ENCODE measurements at places on chromosomes 2 and 18.

DNA sequence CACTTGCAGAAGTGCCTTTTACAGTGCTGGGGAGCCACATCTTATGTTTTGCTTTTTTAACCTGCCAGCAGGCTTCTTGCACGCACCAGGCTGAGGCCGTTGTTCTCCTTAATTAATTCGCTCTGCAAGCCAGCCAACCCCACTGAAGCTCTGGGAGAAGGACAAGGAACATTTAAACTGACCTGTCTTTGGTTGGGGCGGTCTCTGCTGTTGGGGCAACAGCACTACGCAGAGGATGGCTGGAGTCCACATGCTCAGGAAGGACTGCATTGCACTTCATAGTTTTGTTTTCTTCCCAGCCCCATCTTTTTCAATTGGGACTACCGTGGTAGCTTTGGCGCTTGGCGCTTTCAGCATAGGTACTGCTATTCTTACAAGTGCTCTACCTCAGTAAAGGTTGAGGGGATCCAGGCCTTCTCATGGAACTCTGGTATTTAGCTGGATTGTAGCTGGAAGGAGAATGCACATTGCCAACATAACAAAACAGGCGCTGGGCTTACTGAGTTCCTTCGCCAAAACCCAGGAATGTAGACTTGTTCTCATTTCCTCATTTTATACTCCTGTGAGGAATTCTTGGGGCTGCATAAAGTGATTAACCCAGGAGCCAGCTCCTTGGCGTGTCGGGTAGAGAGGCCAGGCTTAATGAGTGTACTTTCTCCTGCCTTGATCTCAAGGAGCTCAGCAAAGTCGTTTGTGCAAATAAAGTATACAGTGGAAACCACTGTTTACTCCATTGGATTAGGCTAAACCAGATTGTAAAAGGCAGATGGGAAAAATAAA lies 146.2 kb downstream of the PRKCE start:
- peaks cover 10% of the 10 kb centered on the region for H3K36me3 ChIP-seq
- peaks cover 30% of the 10 kb centered on the region for H3K4me1 ChIP-seq
- H3K4me3 ChIP-seq, result no peak overlapping the region
- no peaks in the 10 kb centered on the region for H3K27me3 ChIP-seq
- H3K27ac ChIP-seq, result no peak overlapping the region

GRCh38 chr2:71995067-71995665 lies 152.5 kb downstream of the CYP26B1 start:
- H3K36me3 ChIP-seq, result no peaks in the 10 kb centered on the region
- H3K27ac ChIP-seq, result no peak overlapping the region
- H3K4me3 ChIP-seq, result no peak overlapping the region
- H3K4me1 ChIP-seq, result no peaks in the 10 kb centered on the region
- peaks cover 2% of the 10 kb centered on the region for H3K27me3 ChIP-seq

GRCh38 chr2:43317680-43318079 lies 91.3 kb upstream of the ZFP36L2 start:
- H3K27me3 ChIP-seq, result no peaks in the 10 kb centered on the region
- no peak for DNase-seq
- H3K27ac ChIP-seq, result no peak overlapping the region
- peaks cover 40% of the 10 kb centered on the region for H3K36me3 ChIP-seq

DNA sequence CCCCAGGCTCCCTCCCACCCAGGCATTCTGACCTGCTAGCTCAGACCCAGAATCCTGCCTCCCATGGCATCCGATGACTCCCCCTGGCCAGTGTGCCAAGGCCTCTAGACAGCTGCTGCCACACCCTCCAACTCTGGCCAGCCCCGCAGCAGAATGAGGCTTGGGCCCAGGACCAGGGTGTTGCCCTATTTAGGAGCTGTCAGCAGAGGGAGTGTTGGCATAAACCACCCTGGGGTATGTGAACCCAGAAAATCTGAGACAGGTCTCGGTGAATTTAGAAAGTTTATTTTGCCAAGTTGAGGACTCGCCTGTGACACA lies 134.3 kb downstream of the KLHL29 start:
- H3K4me1 ChIP-seq, result no peaks in the 10 kb centered on the region
- no peak overlapping the region for H3K27ac ChIP-seq
- no peak for DNase-seq

DNA sequence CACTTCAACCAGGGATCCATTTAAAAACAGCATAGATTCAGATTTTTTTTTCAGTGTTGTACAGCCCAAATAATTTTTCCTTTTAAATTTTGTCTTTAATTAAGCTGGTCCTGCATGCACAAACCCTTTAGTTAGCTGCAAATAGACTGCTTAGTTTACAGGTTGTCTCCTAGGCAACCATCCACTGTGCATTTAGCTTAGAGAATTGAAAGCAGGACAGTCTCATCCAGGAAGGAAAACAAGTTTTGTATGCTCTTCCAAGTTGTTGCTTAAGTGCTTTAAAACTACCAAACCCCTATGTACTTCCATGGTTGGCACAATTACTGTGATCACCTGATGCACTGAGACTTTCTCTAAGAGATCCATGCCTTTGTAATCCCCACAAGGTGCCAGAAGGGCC lies at the start of gene MAP3K19:
TSS of gene MAP3K19 (minus strand) at position 148 of the 400 bp plus-strand sequence. CDS start 22,800 bp downstream, outside the sequence.
- peaks cover 4% of the 10 kb centered on the region for H3K4me1 ChIP-seq
- peaks cover 7% of the 10 kb centered on the region for H3K27me3 ChIP-seq
- no peak within 1 kb of the TSS for H3K27ac ChIP-seq

DNA sequence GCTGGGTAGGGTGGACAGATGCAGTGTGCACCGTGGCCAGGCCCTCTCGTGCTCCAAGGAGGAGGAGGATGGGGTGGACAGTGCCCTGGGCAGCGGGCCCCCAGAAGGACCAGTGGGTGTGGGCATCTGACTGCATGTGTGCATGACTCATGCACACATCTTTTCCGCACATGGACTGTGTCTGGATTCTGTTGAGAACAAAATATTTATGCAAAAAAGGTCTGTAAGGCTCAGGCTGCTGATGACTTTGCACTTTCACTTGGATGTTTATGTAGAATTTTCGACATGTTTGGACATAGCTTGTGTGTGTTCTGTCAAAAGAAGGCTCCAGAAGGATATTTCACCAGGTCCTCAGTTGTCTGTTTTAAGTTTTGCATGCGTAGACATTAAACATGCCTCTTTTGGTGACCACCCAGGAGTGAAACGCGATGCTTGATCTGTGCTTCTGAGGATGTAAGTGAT lies 45.6 kb downstream of the MTCL1 start:
- no peak overlapping the region for H3K27ac ChIP-seq
- no peaks in the 10 kb centered on the region for H3K36me3 ChIP-seq
- peaks cover 26% of the 10 kb centered on the region for H3K4me1 ChIP-seq
- H3K4me3 ChIP-seq, result no peak overlapping the region
- H3K27me3 ChIP-seq, result no peaks in the 10 kb centered on the region

DNA sequence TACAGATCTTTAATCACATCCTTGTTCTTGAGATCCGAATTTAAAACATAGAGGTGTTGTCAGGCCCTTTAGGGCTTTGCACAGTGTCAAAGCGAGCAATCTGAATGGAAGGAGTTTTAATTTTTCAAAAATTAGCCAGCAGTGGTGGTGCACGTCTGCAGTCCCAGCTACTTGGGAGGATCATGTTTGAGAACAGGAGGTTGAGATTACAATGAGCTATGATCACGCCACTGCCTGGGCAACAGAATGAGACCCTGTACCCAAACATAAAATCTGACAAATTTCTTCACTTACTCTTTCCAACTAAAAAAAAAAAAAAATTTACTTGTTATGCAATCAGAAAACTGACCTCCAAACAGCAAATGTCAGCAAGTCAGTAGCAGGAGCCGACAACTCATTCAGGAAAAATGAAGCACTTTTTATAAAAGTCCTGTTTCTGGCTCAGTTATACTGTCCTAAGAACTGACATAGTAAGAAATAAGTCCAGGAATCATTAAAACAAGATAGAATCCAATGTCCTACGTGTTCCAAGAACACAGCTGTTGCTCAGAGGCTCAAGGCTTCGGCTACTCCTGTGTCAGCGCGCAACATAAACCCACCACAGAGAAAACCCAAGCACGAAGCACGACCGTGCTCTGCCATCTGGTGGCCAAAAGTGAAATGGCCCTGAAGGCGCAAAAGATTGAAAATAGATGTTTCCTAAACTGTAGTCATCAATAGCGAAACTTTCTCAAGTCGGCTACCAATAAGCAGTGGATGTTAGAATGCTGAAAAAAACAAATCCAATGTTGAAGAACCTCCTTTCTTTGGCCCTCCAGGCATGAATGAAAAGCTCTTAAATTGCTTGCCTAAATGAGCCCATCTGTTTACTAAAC lies 138.1 kb downstream of the INO80D start:
- no peaks in the 10 kb centered on the region for H3K36me3 ChIP-seq
- peaks cover 19% of the 10 kb centered on the region for H3K27me3 ChIP-seq
- DNase-seq, result peak; percentile 28
- H3K4me3 ChIP-seq, result no peak overlapping the region
- no peak overlapping the region for H3K27ac ChIP-seq

DNA sequence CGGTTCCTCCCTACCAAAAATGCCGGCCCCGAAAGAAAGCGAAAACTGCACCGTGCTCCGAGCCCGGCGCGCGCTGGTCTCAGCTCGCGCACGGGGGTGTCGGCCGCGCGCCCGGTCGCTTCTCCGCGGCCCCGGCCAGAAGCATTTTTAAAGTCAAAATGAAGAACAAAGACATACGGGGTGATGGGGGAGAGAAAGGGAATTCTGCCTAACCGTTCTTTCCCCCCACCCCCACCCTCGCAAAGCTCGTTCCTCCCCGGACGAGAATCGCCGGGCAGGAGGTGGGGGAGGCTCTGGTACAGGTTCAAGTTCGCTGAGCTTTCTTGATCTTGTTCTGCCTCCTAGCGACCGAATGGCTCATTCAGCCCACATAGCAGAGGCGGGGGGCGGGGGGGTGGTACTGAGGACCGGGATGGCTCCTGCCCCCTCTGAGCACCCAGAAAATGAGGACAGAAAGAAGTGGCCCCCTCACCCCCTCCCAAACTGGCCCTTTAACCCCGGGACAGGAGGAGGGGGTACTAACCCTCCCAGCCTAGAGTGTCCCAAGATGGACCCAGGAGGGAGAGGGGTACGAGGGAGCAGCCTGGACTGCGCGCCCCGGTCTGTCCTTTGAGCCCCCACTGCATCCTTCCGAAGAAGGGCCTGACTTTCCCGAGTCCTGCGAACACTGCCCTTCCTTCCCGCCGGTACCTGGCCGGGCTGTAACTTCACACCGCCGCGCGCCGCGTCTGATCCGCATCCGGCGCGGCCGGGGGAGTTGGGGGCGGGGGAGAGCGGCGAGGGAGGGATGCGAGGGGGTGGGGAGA lies 3.1 kb downstream of the BCL11A start:
- H3K27ac ChIP-seq, result peak overlapping the region; percentile 98
- H3K4me1 ChIP-seq, result peaks cover 41% of the 10 kb centered on the region
- peak overlapping the region; percentile 96 for H3K4me3 ChIP-seq
- peaks cover 57% of the 10 kb centered on the region for H3K36me3 ChIP-seq
- no peaks in the 10 kb centered on the region for H3K27me3 ChIP-seq
- peak; percentile 68 for DNase-seq

DNA sequence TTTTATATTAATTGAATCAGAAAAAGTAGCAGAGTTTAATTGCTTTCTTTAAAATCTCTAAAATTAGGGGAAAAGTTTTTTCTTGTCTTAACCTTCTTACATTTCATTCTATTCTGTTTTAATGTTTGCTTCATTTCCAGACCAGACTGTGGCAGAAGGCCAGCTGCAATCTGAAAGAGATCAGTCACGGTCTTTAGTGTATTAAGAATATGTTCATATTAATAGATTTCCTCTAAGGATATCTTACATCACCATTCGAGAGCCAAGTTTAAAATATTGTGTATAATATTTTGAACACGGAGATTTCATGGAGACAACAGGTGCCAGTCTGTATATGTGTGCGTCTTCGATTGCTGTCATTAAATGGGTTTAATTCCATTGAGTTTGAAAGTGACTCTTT lies 230.9 kb upstream of the ZSWIM2 start:
- H3K27ac ChIP-seq, result no peak overlapping the region
- no peaks in the 10 kb centered on the region for H3K27me3 ChIP-seq
- no peaks in the 10 kb centered on the region for H3K4me1 ChIP-seq
- no peak overlapping the region for H3K4me3 ChIP-seq

- no peaks in the 10 kb centered on the region for H3K36me3 ChIP-seq
- no peak overlapping the region for H3K27ac ChIP-seq
- no peaks in the 10 kb centered on the region for H3K4me1 ChIP-seq
- H3K27me3 ChIP-seq, result peaks cover 13% of the 10 kb centered on the region
- no peak overlapping the region for H3K4me3 ChIP-seq
- DNase-seq, result no peak
Observed at GRCh38 chr2:69255760-69256159, 131.3 kb downstream of the GFPT1 start.

DNA sequence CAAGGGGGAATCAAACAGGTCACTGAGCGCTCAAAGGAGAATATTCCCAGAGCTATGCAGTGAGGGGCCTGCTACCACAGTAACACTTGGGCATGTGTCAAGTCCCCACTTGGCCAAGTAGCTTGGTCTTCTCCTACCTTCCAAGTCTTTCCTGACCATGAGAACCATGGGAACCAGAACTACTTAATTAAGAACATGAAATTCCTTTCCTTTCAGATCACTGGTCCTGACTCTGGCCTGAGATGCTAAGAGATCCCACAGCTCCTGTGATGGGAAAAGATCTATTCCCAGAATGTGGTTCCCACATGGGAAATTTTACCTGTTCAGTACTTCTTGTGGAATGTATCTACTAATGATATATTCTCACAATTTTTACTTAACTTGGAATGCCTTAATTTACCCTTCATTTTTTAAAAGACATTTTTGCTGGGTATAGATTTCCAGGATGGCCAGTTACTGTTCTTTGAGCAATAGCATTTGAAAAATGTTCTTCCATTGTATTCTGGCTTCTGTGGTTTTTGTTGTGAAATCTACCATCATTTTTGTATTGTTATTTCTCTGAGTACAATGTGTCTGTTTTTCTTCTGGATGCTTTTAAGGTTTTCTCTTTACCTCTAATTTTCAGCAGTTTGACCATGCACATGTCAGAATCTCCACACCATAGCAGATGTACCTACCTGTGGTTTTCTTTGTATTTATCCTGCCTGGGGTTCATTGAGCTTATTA lies 37.9 kb downstream of the KCNIP3 start:
- peaks cover 3% of the 10 kb centered on the region for H3K27me3 ChIP-seq
- no peak overlapping the region for H3K27ac ChIP-seq
- DNase-seq, result no peak
- H3K36me3 ChIP-seq, result no peaks in the 10 kb centered on the region
- H3K4me1 ChIP-seq, result no peaks in the 10 kb centered on the region
